ENCODE measurements at places on chromosomes 12 and 14.

GRCh38 chr12:116332705-116333380, 55.4 kb upstream of the MED13L start:
- DNase-seq, result no peak

DNA sequence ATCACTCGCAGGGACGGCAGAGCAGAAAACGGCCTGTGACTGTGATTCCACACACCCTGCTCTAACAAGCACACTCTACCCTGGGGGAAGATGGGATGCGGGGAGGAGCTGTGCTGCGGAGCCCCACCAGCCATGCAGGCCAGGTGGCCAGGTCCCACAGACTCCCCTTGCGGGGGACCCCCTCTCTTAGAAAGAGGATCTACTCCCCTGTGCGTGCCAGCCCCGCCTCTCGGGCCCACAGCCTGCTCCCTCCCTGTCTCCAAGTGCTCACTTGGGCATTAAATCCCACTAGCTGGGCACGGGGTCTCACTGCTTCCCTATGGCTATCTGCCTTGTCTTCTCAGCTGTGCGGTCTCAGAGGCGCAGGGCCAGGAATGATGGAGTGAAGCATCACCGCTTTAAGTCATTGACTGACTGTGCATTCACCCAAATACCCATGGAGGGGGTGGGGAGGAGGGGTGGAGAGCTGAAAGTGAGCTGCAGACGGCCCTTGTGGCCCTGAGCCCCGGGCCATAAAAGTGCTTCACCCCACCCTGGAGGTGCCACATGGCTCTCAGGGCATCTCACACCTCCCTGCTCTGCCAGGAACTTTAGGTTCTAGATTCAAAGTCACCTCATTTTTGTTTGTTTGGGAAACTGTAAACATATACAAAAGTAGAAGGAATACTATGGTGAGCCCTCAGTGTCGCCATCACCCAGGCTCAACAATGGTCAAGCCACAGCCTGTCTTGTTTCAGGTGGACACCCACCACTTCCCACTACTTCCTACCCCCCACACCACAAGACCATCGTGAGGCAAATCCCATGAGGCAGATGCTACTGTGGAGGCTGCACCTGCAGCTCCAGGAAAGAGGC, 9.4 kb downstream of the STX2 start:
- no peak for DNase-seq

GRCh38 chr12:89206390-89206789, 145.9 kb downstream of the DUSP6 start:
- no peak for DNase-seq

DNA sequence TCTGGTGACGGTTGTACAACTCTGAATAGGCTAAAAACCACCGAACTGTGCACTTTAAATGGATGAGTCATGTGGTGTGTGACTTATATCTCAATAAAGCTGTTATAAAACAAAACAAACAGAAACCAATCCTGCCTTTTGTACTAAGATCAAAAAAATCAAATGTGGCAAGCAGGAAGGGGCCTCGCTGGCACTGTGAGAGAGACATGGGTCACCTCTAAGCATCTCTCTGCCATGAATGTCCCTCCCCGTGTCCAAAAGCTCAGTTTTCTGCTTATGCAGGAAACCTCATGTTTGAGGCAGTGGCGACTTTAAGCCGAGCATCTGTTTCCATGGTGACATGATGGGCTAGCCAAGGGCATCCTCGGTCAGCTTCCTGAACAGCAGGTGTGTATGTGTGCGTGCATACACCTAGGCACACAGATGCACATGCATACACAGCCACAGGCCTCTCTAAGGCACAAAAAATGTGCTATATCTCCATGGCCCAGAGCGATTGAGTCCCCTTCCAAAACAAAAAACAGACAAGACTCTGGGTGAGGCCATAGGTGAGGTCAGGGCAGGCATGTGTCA, 44.4 kb downstream of the ARL6IP4 start:
- DNase-seq, result peak; percentile 49

GRCh38 chr14:96393071-96393691, 1.3 kb downstream of the AK7 start:
- no peak for DNase-seq

DNA sequence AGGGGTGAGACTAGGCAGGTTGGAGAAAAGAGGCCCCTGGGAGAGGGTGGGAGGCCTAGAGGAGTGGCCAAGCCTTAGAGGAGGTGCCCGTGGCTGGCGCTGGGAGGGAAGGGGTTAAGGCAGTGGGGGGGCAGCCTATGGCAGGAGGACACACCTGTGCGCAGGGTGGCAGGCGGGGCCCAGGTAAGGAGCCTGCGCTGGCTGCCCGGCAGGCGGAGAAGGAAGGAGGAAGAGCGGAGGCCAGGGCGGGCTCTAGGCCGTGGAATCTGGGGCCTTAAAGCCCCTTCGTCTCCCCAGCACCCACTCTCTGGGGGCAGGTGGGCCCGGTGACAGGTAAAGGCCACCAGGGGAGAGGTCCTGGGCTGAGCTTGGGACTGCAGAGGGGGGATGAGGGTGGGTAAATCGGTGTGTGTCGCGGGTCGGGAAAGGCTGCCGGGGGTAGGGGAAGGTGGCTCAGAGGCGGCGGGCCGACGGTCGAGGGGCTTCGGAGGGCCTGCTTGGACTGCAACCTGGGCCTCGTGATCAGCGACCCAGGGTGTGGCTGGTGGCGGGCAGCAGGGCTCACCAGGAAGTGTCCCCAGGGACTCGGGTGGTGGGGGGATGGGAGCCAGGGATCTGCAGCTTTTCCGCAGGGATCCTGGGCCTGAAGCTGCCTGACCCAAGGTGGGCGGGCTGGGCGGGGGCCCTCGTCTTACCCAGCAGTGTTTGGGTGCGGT, 7.3 kb downstream of the PHB2 start:
- no peak for DNase-seq

GRCh38 chr12:50066402-50066801, 9.0 kb downstream of the ASIC1 start:
- DNase-seq, result peak; percentile 72

- DNase-seq, result no peak
Measured at GRCh38 chr12:42552822-42553221, 36.7 kb downstream of the PRICKLE1 start.

Data from LHCN-M2 (cell line).